CD4-positive, alpha-beta T cell treated with Interleukin-4 for 4 hours (primary cell): ENCODE measurements at places on chromosomes 3 and 15.

- no peak for DNase-seq
Measured at GRCh38 chr3:171365489-171365888, 94.7 kb downstream of the TNIK start.

DNA sequence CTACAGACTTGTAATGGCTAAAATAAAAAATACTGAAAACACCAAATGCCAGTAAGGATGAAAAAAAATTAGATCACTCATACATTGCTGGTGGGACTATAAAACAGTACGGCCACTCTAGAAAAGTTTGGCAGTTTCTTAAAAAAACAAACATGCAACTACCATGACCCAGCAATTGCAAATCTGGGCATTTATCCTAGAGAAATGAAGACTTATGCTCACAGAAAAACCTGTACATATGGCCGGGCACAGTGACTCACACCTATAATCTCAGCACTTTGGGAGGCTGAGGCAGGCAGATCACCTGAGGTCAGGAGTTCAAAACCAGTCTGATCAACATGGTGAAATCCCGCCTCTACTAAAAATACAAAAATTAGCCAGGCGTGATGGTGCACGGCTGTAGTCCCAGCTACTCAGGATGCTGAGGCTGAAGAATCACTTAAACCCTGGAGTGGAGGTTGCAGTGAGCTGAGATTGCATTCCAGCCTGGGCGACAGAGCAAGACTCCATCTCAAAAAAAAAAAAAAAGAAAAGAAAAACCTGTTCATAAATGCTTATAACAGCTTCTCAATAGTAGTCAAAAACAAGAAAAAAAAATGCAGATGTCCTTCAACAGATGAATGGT is 5.6 kb downstream of the TP53BP1 start:
- DNase-seq: no peak

GRCh38 chr3:40765884-40766283 is 241.1 kb downstream of the ZNF621 start:
- no peak for DNase-seq

- DNase-seq: peak; percentile 57
Measured at GRCh38 chr15:65981837-65982626, 112.7 kb downstream of the RAB11A start.

DNA sequence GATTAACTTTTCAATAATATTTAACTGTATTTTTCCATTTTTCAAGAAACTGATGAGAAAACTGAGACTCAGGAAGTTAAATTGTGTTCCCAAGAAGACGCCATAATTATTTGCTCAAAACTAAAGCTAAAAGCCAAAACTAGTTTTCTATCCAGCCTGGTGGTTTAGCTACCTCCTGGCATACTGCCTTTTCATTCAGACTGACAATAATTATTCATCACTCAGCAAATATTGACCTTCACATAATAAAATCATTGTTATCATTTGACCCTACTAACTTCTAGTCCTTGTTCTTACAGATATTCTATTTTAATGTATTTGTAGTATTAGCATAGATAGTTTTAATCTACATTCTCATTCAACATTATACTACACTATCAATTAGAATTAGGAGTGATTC is 210.6 kb upstream of the GADL1 start:
- no peak for DNase-seq

GRCh38 chr3:108486941-108487340 is 23.5 kb downstream of the MYH15 start:
- no peak for DNase-seq

GRCh38 chr3:108509263-108509662 is 1.1 kb downstream of the MYH15 start:
- DNase-seq: no peak

GRCh38 chr3:56055951-56056350 is 412.3 kb downstream of the ERC2 start:
- DNase-seq: no peak

GRCh38 chr3:119288669-119289403 is 5.3 kb upstream of the ARHGAP31 start:
- DNase-seq: no peak

GRCh38 chr3:124730941-124731297 is 667 bp downstream of the UMPS start:
- no peak for DNase-seq

- DNase-seq: no peak
Measured at GRCh38 chr15:92306663-92307062, 87.0 kb upstream of the ST8SIA2 start.

- DNase-seq: no peak
Measured at GRCh38 chr3:141949972-141950371, 73.5 kb downstream of the ATP1B3 start.

- no peak for DNase-seq
Measured at GRCh38 chr3:9247941-9248521, 1.4 kb downstream of the SRGAP3 start.

DNA sequence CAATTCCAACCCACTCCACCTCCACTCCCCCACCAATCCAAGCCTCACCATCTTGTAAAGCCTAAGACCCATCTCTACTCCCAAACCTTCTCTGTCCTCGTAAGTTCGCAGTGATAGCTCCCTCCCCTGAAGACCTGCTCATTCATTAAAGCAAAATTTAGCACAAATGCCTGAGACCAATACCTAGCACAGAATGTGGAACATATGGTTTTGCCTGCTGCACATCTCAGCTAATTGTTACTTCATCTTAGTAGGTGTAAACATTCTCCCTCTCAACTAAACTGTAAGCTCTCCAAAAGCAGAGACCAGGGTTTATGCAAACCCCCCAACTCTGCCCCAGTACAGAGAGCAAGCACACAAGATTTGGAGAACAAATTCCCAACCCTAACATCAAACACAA is 20.5 kb downstream of the DCLK3 start:
- DNase-seq: no peak

DNA sequence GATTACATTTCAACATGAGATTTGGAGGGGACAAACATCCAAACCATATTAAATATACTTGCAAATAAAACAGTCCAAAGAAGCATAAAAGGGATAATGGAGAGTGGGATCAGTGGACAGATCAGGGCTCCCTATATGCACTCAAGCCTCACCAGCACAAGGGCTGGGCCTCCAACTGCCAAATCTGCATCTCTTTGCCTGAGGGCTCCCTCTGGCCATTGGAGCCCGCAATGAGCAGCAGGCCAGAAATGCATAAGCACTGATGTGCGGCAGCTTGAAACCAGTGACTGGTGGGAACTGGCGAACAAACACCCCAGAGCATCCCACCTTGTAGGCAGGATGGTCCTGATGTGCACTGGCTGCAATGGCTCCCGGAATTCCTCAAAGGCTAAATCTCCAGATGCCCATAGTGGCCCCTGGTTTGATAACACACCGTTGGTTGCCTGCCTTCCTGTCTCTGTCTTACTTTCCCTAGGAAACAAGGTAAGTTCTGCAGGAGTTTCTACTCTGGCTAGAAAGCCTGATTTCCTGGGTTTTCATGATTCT is 55.9 kb upstream of the POMGNT2 start:
- no peak for DNase-seq

- DNase-seq: no peak
Measured at GRCh38 chr3:27633224-27633545, 88.9 kb downstream of the EOMES start.

DNA sequence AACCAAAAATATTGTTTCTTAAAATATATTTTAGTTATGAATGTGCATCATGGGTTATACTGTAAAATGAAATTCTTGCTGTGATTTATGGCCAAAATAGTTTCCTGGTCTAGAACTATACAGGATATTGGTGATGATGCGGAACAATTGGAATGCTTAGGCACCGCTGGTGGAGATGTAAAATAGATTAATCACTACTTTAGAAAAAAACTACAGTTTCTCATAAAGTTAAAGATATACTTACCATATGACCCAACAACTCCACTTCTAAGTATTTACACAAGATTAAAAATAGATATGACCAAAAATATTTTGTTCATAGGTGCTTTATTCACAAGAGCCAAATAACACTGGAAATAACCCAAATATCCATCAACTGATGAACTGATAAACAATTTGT is 126.7 kb downstream of the TUSC7 start:
- DNase-seq: no peak

GRCh38 chr3:3739330-3740060 is 59.7 kb upstream of the LRRN1 start:
- DNase-seq: no peak

DNA sequence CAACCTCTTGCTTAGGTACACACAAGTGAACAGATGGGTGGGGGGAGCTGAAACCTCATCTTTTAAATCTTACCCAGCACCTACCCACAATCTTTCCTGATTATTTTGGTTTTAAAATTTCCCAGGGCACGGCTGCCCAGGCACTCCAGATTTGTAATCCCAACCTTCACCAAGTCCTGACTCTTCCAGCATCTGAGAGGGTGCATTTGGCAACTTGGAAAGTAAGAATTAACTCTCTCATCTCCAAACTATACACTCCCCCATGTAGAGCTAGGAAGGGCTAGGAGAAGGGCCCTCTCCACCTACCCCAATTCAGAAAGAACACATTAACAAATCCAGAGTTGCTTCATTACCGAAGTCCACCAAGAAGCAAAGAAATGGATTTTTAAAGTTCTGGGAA is 41.7 kb upstream of the PRICKLE2 start:
- DNase-seq: no peak
